ENCODE measurements at places on chromosomes 2 and 18.

DNA sequence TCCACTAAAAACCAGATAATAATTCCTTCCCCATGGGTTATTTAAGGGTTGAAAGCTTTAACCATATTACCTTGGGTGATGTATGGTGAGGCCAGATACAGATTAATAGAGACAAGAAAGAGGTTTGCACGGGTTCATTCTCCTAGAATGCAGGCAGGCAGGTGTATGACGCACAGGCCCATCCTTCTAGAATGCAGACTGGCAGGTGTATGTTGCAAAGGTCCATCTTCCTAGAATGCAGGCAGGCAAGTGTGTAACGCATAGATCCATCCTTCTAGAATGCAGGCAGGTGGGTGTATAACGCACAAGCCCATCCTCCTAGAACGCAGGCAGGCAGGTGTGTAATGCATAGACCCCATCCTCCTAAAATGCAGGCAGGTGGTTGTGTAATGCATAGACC lies 3.9 kb downstream of the RSAD2 start:
- DNase-seq, result no peak

- no peak for DNase-seq
Observed at GRCh38 chr2:19505199-19506136, 147.0 kb upstream of the OSR1 start.

DNA sequence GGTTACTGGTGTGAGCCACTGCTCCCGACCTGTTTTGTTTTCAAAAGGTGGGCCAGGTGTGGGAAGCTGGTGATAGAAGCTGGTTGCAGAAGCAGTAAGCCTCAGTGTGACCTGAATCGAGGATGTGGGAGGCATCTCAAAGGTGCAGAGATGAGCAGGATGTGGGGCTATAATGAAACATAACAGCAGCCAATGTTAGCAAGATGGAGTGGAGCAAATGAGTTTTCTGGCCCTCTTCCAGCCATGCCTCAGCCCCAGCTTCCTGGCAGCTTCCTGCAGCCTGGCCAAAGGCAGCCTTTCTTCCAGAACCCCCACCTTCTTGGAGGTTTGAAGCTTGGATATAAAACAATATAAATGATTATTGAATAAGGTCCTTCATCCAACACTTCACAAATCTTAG lies 184.8 kb downstream of the NCK2 start:
- DNase-seq, result no peak

DNA sequence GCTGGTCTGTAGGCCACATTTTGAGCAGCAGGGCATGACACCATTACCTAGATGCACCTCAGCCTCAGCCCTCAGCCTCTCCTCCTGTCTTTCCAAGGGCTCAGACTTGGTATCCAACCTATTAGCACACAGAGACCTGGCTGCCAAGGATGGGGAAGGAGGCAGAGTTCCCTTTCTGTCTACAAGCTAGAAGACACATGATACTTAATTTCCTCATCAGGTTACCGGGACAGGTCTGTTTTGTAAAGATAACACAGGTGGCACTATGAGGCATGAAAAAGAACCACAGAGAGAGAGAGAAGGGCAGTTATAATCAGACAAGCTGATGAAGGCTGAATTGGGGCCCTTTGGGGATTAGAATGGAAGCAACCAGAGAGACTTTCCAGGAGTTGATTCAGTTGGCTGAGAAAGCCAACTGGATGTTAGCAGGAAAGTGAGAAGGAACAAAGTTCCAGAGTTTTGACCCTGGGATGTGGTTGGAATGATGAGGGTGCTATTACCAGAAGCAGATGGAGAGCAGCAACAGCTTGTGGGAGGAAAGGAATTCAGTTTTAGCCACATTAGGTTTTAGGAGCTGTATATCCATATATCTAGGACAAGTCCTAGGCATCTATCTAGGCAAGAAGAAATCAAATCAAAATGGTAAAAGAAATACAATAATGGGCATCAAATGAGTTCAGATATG lies 46.0 kb upstream of the RMND5A start:
- DNase-seq, result no peak

- no peak for DNase-seq
Observed at GRCh38 chr2:25303633-25304236, 38.0 kb downstream of the DNMT3A start.

- no peak for DNase-seq
Observed at GRCh38 chr2:11182951-11183350, 27.7 kb downstream of the SLC66A3 start.

DNA sequence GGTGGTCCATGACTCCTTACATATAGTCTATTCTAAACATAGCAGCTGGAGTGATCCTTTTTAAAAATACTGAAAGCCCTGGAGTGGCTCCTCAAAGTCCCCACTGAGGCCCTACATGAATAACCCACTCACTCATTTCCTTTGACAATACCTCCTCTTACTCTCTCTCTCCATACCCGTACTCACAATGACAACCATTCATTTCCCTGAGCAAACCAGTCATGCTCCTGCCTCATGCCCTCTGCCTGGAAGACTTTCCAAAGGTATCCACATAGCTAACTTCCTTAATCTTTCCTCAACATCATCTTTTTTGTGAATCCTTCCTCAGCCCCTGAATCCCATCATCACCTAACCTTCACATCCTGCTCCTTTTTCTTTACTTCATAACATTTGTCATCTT lies 102.6 kb downstream of the BAZ2B start:
- no peak for DNase-seq

- DNase-seq, result no peak
Observed at GRCh38 chr2:192157776-192158175, 37.0 kb downstream of the TMEFF2 start.

- DNase-seq, result no peak
Observed at GRCh38 chr2:63189026-63189425, 138.4 kb downstream of the OTX1 start.

DNA sequence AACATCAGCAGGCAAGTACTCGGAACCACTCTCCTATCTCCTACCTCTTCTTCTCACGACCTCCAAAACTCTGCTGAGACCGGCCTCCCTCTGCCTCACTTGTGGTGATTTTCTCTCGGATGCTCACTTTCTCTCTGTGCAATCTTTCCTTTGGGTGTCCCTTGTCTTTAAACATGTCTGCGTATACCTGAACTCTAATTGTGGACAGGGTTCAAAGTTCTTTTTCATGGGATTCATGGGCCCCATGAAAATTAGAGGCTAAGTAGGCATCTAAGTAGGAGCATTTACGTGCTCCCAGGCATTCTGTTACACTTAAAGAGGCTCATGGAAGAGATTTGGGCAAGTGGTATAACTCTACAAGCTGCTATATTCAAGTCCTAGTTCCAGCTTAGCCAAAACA lies 2.1 kb upstream of the PPP1CB start:
- DNase-seq, result no peak

DNA sequence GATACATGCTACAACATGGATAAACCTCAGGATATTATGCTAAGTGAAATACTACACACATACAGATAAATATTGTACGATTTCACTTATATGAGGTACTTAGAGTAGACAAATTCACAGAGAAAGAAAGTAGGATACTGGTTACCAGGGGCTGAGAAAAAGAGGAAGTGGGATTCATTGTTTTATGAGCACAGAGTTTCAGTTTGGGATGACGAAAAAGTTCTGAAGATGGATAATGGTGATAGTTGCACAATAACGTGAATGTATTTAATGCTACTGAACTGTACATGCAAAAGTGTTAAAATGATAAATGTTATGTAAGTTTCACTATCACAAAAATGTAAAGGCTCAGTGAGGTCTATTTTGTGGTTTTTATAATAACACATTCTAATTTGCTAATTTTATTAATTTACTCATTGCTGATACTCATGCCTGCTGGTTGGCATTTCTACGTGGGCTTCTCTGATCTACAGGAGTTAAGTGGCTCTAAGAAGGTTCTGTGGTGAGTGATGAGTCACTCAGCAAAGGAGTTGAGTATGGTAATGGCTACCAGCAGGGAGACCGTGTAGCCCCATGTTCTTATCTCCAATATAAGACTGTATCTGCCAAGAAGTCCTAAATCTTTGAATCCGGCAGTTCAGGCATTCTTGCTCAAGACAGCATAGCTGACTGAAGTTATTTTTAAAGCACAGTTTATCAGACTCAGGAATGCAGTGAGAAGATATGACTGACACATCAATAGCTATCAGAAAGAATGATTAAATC lies 41.1 kb downstream of the UPP2 start:
- no peak for DNase-seq

DNA sequence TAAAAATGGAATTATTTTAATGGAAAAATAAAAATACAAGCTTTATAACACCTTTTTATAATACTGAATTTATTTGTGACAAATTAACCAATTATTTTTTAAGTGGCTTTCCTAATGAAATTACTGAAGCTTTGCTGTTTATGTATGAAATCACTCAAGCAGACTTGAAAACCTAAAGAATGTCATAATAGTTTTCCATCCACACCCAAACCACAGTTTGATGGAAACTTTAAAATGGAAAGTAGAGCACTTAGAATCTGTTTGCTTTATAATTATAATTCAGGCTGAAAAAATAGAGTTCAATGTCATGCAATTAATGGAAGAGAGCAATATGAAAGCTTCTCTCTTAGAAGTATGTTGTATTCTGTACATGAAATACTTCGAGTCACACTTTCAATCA lies 31.6 kb upstream of the WDR75 start:
- no peak for DNase-seq

DNA sequence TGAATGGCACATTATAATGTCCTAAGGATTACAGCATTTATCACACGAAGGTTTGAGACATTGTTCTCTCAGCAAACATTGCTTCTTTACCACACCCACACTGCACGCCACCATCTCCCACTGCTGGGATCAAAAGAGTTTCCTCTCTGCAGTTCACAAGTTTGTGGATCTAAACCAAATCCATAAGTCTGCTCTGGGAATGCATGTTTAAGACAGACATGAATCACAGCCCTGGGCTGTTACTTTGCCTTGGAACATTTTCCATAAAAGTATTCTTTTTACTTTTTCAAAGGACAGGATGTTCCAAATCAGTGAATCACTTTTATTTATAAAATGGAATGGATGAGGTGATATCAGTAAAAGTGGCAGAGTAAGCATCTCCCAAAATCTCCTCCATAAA lies 36.1 kb downstream of the STPG4 start:
- no peak for DNase-seq

- DNase-seq, result no peak
Observed at GRCh38 chr2:211328126-211328525, 771.7 kb downstream of the CPS1 start.

DNA sequence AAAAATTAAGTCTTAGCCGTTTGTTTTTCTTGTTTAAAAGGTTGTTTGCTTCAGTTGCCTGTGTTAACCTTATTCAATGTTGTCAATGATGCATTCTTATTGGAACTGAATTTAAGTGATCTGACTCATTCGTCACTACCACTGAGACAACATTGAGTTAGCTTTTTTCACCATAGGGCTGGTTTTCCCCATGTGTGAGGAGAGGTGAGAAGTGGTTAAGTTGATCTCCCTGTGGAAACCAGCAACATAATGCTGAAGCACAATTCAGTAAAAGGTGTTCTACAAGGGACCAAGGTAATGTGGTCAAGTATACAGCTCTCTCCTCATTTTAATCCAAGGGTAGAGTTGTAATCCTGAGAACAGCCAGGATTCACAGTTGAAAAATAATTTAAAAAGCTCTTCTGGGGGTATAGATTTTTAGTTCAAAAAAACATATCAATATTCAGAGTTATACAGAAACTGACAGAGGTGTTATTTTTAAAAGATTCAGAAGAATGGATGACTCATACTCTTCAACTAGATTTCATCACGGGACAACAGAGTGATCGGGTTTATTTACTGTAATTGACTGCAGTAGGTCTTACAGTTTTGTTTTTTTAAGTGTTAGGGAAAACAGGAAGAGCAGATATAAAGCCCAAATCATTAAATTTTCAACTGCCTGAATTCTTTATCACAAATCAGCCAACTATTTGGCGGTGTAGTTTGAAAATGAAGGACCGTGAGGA lies 12.6 kb downstream of the NOP58 start:
- DNase-seq, result no peak

DNA sequence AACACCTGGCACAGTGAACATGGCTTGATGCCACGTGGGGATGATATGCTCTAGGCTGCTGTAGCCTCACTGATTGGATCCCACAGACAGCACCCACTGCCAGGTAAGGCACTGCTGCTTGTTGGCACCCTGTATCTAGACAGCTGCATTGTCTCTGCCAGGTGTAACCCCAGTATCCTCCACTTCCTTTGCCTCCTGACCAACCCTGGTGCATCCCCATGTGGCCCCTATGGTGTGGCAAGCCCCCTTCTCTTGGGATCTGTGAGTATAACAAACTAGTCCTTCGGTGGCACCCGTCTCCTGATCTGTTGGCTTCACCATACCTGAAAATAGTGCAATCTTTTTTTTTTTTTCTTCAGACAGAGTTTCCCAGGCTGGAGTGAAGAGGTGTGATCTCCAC lies 11.1 kb downstream of the TEX51 start:
- no peak for DNase-seq

GRCh38 chr18:44537526-44537925 lies 143.2 kb upstream of the SETBP1 start:
- DNase-seq, result no peak

- no peak for DNase-seq
Observed at GRCh38 chr2:19358242-19359020, at the start of gene OSR1. Gene OSR1 (minus strand): TSS chr2:19358623. CDS start chr2:19353805, 4,818 bp downstream.

DNA sequence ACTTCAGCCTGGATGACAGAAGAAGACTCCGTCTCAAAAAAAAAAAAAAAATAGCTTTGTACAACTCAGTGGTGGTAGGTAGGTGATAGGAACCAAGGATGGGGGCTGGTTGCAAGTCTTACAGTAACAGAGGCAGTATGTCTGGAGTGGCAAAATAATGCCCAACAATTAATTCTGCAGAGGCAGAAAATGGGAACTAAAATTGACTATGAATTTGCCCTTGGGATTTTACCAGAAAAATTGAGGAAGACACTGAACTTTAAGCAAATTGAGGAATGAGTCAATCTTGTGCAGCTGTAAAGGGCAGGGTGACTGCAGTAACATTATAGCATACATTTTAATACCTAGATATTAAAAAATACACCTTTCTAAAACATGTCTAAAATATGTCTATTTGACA lies 292.1 kb upstream of the FBXO11 start:
- no peak for DNase-seq

DNA sequence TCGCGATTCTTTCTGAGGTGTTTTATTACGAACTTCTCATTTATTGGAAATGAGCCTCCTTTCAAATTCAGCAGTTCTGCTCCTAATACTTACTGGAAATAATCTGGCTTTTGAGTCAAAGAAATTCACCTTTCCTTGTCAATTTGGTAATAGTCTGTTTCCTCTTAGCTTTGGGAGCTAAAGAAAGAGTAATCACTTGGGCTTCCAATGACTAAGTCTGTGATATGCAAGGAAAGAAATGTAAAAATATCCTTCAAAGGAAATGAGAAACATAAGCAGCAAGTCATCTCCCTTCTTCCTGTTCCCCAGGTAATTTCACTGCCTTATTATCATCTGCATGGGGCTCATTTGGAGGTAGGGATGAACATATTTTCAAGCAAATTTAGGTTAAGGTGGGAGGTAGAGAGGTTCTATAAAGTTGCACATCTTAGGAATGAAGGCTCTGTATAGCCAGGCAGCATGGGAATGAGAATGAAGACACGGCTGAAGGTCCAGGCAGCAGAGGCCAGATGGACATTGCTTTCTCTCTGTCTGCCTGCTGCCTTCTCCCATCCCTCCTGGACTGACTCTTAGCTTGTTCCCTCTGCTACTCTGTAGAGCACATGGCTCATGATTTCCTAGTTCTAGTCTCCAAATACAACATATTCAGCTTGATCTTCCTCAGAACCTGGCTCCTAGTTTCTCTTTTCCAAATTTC lies 1.0 kb downstream of the SPP2 start:
- DNase-seq, result no peak

- no peak for DNase-seq
Observed at GRCh38 chr2:200104015-200104414, 148.6 kb downstream of the MAIP1 start.
